ENCODE measurements at places on chromosomes 12 and 14.

GRCh38 chr14:68450391-68451120 is 342.3 kb downstream of the ZFP36L1 start:
- no peak for DNase-seq

DNA sequence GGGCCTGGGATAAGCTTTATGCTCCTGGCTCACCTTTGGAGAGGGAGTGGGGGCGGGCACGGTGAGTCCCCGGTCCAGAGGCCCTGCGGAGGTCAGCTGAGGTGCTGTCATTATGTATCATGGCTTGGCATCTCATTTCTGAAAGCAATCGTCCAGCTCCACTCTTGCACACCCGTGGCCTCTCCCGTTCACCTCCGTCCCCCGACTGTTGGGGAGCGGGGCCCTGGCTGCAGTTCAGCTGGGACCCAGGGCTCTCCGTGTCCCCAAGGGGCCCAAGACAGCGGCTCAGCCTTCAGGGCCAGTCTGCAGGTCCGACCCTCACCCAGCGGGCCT is 10.6 kb downstream of the BMP4 start:
- DNase-seq, result no peak

GRCh38 chr12:132495629-132496357 is 5.8 kb downstream of the FBRSL1 start:
- no peak for DNase-seq

GRCh38 chr14:71250791-71251190 is 343.5 kb downstream of the PCNX1 start:
- no peak for DNase-seq

- DNase-seq, result no peak
Observed at GRCh38 chr12:92629349-92630065, 73.3 kb upstream of the PLEKHG7 start.
